Stimulated activated CD4-positive, alpha-beta T cell treated with anti-CD3 and anti-CD28 coated beads, Interleukin-12 subunit alpha, Interleukin-12 subunit beta, amount 100 ng/mL, for 24 hours (primary cell): ENCODE measurements at places on chromosomes 11 and 22.

DNA sequence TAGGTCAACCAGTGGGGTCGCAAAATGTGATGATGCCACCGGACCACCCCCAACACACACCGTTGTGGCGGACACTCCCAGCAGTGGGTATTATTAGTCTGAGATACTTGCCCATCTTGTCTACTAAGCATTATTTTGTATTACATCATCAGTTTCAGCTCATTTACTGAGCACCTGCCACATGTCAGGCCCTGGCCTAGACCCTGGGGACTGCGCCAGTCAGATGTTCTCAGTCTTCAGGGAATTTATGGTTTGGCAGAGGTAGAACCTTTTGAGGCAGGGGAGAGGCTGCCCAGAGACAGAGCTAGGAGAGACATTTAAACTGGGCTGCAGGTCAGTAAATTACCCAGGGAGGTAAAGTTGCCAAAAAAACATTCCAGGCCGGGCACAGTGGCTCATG is 43.1 kb upstream of the GCAT start:
- no peak for DNase-seq

DNA sequence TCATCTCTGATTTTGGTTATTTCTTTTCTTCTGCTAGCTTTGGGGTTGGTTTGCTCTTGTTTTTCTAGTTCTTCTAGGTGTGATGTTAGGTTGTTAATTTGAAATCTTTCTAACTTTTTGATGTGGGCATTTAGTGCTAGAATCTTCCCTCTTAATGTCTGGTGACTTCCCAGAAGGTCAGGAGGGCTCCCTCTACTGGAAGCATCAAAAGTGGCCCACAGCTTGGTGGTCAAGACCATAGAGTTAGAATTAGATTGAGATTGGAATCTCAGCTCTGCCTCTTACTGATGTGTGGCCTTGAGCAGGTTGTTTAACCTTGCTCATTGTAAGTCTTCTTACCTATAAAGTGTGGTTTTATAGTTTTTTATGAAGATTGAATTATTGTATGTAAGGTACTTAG is 99.3 kb downstream of the FDX1 start:
- DNase-seq = no peak

GRCh38 chr11:64650923-64651523 is 60.0 kb downstream of the SLC22A12 start:
- no peak for DNase-seq

- no peak for DNase-seq
These were observed 38.2 kb downstream of the RNF141 start for GRCh38 chr11:10502770-10503169.

DNA sequence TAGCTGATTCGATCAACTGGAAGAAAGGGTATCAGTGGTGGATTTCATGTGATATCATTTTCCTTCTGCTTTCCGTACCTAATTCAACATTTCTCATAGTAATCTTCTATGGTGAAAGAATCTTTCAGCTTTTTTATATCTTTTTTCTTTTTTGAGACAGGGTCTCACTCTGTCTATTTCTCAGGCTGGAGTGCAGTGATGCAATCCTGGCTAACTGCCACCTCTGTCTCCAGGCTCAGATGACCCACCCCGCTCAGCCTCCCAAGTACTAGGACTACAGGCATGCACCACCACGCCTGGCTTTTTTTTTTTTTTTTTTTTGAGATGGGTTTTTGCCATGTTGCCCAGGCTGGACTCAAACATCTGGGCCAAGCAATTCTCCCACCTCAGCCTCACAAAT is 18.6 kb upstream of the CHORDC1 start:
- no peak for DNase-seq

DNA sequence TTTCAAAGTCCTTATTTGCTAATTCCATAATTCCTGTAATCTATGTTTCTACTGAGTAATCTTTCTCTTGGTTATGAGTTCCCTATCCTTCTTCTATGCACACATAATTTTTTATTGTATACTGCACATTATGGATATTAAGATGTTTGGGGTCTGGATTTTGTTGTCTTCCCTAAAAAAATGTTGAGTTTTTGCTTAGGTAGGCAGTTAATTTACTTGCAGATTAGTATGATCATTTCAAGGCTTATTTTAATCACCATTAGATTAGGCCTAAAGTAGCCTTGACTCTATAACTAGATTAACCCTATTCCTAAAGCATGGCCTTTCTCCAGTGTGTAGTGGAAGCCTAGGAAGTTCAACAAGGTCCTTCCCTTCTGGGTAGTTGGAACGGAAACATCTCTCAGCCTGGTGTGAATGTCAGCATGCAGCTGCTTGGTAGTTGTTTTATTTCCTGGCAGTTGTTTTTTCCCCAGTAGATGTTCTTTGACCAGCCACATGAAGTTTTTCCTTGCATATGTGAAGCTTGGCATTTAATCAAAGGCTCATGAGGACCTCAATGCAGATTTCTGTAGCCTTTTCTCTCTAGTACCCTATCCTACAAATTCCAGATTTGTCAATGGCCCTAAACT is 419.3 kb upstream of the NARS2 start:
- DNase-seq = no peak

DNA sequence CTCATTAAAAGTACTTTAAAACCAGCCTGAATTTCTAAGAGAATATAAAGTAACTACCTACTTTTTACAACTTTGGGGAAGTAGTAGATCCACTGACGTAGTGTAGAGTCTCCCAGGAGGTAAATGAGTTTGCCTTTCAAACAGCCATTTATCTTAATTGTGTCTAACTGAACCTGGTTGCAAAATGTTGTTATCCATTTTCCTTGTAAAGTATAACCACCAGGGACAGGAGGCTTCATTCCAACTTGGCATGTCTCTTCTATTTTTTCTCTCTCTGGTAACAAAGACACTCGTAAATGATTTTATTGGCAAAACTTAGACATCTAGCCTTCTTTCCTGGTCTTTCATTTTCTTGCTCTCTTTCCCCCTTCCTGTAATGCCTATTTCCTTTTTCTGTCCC is 36.9 kb downstream of the NXPE1 start:
- no peak for DNase-seq

GRCh38 chr11:10641177-10641911 is 52.2 kb downstream of the IRAG1 start:
- DNase-seq = no peak

GRCh38 chr22:18156878-18157713 is 7.1 kb downstream of the USP18 start:
- peak; percentile 49 for DNase-seq

- DNase-seq = no peak
These were observed 158.8 kb downstream of the CTTN start for GRCh38 chr11:70556884-70557741.

GRCh38 chr11:126194121-126194543 is 17.3 kb downstream of the RPUSD4 start:
- peak; percentile 17 for DNase-seq

GRCh38 chr11:28318871-28319270 is 210.7 kb downstream of the METTL15 start:
- no peak for DNase-seq

DNA sequence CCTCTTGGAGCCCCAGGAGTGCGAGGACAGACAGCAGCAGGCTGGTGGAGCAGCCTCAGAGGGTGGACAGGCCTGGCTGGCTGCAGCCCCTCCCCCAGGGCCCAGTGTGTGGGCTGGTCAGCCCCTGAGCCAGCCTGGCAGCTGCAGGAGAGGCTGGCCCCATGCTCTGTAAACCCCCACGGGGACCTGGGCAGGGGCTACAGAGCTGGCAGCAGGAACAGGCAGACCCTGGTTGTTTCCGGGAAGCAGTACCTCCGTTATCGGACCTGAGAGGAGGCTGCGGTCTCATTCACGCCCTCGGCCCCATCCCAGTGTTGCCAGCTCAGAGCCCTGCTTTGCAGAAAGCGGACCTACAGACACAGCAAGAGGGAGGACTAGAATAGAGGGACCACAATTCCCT is 38.5 kb upstream of the COMT start:
- no peak for DNase-seq

- no peak for DNase-seq
These were observed 121.3 kb downstream of the PKNOX2 start for GRCh38 chr11:125285844-125286243.

DNA sequence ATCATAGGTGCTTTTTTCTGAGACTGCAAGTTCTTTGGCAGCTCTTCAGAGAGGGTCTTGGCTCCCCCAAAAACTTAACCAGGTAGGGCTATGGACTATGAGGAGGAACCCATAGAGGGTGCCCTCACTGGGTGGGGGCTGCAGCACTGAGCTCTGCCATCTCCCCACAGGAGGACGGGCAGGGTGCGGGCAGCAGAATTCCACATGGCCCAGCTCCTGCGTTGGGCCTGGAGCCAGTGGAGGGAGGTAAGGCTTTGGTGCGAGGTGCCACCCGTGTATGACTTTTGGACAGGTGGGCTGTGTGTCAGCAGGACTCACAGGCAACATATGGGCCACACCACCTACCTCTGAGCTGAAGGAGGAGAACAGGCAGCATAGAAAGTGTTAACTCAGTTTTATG is 58.4 kb downstream of the PISD start:
- DNase-seq = no peak

GRCh38 chr22:27775758-27776649 is 25.6 kb downstream of the MN1 start:
- DNase-seq = no peak

DNA sequence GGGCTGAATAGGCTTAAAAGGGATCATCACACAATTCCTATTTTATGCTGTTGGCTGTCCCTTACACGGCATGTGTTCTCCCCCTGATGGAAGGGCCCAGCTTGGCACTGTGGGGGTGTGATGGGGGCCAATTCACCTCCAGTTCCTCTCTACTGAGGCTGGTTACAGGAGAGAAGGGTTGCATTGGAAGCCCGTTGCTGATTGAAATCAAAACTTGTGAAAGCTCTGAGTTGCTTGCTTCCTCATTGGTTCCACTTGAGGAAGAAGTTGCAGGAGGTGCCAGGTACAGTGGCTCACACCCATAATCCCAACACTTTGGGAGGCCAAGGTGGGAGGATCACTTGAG is 13.3 kb upstream of the PRG2 start:
- no peak for DNase-seq

- no peak for DNase-seq
These were observed 23.1 kb upstream of the MICAL2 start for GRCh38 chr11:12087075-12088004.

DNA sequence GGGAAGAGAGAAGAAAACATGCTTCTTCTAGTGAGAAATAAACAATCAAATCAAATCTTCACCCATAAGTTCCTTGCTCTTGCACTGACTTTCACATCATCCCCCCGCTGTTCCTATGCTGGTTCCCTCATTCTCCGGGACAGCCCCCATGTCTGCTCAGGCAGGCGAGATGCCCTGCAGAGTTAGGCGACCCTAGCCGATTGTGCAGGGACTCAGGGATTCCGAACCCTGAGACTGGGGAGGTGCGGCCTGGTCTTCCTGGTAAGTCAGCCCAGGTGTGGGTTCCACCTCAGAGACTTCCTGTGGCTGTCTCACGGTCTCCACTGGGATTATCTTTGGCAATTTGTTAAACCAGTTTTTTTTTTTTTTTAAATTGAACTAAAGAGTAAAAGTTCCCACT is 6.6 kb downstream of the TTC38 start:
- no peak for DNase-seq

GRCh38 chr22:42365942-42366695 is 66.1 kb downstream of the NFAM1 start:
- DNase-seq = no peak

DNA sequence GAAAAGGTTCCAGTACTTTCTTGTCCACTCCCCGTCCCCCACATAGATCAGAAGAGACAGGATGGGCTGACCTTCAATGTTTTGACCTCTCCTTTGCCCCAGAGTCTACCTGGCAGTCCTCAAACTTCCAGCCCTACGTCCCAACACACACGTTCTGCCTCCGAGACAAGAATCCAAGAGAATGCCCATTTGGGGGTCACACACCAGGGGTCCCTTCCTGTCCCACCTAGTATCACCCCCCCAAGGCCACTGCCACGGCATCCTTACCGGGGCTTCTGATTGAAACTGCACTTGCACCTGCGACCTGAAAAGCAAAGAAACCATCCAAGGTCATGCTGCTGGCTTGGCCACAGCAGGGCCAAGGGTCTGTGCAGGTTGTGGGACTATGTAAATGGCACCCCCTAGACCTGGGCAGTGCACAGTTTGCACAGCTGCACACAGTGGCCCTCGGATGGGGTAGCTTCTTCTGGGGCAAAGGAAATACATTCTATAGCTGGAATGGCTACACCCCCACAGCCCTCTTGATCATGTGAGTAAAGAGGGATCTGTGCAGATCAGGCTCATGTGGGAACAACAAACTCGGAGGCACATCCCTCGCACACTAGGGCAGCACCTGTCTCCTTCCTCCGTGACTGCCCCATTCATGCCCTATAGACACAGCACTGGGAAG is 16.5 kb upstream of the FXYD2 start:
- DNase-seq = no peak

DNA sequence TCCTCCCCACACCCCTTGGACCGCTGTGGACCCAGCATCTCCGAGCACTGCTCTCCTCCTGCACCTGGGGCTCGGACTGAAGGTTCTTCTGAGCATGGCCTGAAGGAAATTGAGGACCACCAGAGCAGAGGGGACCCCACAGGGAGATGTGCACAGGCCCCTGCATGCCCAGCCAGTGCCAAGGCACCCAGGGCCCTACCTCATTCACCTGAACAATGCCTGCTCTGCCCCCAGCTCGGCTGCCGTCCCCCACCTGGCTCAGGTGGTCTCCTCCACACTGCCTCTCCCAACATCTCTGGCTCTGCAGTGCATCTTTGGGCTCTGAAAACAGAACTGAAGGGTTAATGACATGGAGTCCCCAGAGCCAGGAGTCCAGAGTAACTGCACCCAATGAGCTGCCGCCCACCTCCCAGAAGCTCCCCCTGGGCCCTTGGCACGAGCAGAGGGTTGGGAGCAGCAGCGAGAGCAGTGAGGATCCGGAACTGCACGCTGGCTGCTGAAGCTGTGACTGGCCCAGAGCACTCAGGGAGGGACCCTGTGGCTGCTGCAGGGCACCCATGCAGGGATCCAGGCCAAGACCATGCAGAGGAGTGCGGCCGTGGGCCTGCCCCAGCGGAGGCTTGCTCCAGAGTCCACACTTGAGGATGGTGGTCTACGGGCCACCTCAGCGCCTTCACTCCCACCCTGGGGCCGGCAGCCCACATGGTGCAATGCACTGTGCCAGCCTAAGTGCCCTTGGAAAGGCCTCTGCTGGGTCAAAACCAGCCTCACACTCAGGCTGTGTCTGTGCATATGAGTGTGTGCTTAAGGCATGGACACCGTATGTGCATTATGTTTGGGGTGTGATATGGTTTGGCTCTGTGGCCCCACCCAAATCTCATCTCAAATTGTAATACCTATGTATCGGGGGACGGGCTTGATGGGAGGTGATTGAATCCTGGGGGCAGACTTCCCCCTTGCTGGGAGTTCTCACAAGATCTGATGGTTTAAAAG is 686.1 kb downstream of the TBC1D22A start:
- DNase-seq = no peak

- no peak for DNase-seq
These were observed 5.8 kb downstream of the ISX start for GRCh38 chr22:35071784-35072183.

GRCh38 chr22:45006964-45007390 is 2.8 kb downstream of the PHF21B start:
- DNase-seq = no peak
